PC-3 (cell line): ENCODE measurements at places on chromosomes 2 and 18.

DNA sequence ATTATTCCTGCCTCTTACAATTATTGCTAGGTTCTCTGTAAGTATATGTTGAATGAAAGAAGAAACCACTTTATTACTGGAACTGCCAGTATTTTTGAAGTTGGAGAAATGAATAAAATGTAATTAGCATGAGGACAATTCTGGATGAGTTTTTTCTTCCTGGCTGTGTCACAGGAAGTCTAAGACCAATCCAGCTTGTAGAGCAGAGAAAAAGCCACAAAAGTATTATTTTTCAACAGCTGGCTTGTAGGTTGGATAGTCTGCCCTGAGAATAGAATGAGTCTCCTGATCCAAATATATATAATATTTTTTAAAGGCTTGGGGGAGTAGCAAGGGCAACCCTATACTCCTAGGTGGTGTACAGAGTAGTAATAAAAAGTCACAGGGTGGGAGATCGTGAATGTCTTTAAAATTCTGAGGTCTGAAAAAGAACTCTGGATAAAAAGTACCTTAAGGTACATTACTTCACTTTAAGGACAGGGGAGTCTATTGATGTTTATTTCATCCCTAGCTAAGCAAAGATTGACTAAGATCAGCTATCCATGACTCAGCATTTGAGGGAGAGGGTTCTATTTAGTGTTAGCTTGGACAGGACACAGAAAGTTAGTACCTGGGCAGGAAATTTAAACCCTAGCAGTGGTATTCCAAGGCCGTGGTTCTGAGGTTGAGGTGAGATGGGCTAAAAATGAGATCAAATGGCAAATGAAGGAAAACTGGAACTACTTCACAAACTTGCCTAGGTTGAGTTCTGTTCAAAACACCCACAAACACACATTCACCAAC is 31.7 kb downstream of the SLC40A1 start:
- peak; percentile 70 for DNase-seq

DNA sequence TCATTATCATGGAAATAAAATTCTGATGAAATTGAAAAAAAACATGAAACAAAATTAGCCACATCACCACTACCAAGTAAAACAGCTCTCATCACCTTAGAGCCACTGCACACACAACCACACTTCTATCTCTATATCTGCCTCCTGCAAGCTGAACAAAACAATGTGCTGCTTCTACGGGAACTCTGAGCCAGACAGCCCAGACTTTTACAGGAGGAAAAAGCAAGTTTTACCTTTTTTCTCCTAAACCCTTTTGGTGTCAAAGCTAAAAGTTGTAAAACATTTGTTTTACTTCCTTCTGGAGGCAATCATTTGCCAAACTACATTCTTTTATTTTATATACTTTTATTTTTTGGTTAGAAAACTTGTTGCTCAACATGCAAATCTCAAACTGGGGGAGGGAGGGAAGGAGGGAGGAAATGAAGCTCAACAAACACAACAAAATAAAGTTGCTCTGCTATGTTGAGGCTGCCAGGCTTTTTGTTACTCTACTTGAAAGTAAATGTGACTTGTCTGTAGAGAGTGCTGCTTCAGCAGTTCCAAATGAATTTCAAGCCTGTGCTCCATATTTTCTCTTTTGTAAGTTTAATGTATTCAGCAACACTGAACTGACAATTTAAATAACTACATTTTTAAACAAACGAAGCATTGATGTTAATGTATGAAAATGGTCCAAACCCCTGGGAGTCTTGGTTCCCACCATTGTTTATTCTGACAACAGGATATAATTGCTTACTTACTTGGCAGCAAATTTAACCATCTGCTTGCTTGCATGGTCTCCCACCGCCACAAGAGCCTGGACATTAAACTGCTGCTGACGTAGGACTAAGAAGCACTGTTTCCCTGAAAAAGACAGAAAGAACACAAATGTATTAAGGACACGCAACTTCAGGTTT is 24.5 kb downstream of the DARS1 start:
- no peak for DNase-seq

DNA sequence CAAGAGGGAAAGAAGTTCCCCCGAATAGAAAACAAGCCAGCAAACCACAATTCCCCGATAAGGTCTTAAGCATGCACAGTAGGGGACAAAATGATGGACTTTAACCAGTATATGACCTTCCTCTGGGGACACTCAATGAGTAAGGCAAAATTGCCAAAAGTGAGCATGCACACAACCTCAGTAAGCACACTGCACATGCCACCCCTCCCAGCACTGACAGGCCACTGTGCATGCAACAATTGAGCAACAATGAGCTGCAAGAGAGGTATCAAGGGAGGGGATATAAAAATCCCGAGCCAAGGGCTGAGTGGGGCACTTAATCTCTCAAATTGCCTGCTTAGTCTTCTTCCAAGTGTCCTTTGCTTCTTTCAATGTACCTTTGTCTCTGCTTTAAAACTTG is 935.8 kb upstream of the SLC39A10 start:
- no peak for DNase-seq

DNA sequence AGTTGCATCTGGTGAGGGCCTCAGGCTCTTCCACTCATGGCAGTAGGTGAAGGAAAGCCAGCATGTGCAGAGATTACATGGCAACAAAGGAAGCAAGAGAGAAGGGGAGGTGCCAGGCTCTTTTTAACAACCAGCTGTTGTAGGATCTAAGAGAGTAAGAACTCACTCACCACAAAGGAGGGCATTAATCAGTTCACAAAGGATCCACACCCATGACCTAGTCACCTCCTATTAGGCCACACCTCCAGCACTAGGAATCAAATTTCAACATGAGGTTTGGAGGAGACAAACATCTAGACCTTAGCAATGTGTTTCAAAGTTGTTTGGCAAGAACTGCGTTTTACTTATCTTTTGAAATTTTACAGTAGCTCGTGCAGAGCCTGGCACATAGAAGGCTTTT is 20.5 kb upstream of the REG3A start:
- no peak for DNase-seq

GRCh38 chr2:17573085-17573803 is 32.7 kb downstream of the VSNL1 start:
- DNase-seq = no peak

- peak; percentile 83 for DNase-seq
Measured at GRCh38 chr2:225270861-225271260, 128.6 kb upstream of the NYAP2 start.

- DNase-seq = peak; percentile 41
Measured at GRCh38 chr18:34697233-34697632, 12.9 kb upstream of the DTNA start.

DNA sequence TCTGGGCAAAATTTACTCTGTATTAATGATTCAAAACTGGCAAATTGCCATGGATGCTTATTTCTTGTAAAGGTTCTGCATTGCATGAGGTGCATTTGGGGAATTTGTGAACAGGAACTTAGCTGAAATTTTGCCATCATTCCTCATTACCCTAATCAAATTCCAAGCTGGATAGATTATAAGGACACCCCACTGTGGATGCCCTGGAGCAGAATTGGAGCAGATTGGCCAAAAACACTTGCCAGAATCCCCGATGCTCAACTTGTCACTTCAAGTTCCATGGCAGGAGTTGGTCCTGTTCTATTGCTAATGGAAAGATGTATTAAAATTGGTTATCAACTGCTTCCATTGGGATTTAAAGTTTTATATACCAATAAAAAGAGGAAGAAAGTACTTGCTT is 237.9 kb downstream of the CCDC102B start:
- no peak for DNase-seq

GRCh38 chr2:120317180-120317533 is 28.8 kb upstream of the INHBB start:
- no peak for DNase-seq

GRCh38 chr2:229610872-229611271 is 103.5 kb downstream of the DNER start:
- DNase-seq = peak; percentile 25

GRCh38 chr2:57190007-57190406 is 856.6 kb upstream of the VRK2 start:
- no peak for DNase-seq

- DNase-seq = peak; percentile 21
Measured at GRCh38 chr2:120257522-120257921, 4.9 kb downstream of the RALB start.

GRCh38 chr18:76518123-76518859 is 23.2 kb upstream of the ZNF516 start:
- DNase-seq = no peak

GRCh38 chr18:26091047-26091630 is 726 bp upstream of the SS18 start:
- DNase-seq = no peak

DNA sequence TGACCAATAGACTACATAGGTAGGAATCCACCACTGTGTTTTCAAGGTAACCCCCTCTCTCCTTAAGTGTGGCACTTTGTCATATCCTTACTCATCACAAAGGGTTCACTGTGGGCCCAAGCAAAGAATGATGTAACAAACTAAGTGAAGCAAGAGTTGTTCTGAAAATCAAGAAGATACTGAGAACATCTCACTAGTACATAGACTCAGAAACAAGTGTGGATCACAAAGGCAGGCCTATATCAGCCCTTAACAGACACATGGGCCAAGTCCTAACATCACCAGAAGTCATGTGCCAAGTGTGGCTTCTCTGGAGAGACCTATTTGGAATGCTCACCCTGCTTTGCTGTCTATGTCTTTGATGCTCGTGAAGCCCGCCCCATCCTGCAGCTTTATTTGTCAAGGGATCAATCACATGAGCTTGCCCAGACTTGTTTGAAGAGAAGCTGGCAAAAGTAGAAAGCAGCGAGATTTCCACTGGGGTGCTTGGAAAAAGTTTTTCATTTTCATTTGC is 131.2 kb upstream of the TTC39C start:
- no peak for DNase-seq

DNA sequence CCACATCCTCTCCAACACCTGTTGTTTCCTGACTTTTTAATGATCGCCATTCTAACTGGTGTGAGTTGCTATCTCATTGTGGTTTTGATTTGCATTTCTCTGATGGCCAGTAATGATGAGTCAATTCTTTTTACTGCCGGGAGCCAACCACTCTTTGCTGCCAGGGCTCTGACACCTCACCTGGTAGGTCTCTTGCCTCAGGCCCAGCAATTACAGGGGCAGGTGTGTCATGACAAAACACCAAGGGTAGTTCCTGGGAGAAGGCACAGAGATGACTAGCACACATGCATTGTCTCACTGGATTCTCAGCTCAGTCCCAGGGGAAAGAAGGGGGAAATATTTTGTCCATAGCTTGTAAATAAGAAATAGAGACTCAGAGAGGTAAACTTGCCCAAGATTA is 122.3 kb downstream of the CHST9 start:
- DNase-seq = peak; percentile 29

GRCh38 chr2:207256476-207257207 is 90.9 kb upstream of the KLF7 start:
- DNase-seq = no peak

DNA sequence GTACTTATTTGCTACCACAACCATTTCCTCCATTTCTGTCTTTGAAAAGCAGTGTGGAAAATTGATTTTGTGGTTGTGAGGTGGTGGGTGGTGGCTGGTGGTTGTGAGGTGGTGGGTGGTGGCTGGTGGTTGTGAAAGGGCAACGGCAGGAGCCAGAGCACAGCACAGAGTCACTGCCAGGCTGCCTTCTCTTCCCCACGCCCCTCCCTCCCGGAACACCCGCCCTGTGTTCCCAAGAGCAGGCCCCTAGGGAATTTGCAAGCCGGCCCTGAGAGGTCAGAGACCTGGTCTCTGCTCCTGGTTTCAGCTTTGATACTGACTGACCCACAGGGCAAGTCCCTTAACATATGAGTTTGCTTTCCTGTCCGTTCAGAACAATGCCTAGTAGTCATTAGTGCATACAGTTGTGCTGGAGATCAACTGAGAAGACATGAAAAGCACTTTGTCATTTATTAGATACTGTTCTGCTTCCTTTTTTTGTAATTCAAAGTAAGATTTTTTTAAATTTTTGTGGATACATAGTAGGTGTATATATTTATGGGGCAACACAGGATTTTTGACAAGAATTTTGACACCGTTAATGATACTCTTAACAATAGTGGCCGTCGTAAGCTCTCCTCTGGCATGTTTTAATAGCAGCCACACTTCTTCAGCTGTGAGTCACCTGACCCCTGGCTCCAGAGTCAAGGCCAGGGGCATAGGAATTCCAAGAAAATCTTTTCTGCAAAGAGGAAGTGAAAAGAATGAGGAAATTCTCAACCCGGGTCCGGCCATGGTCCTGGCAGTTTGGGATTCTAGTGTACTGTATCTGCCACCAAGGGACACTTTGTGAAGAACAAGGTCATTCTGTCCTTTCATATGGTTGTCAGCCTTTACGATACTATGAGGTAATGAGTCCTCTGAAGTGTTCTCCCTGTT is 53.2 kb downstream of the ITGA6 start:
- DNase-seq = no peak

DNA sequence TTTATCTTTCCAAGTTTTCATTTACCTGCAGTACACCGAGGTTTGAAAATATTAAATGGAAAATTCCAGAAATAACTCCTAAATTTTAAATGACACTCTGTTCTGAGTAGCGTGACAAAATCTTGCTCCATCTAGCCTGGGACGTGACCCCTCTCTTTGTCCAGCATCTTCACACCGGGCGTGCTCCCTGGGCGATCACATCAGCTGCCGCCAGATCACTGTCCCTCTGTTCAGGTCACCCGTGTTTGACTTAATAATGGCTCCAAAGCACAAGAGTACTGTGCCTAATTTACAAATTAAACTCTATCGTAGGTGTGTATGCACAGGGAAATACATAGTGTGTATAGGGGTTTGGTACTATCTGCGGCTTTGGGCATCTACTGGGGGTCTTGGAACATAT is 6.1 kb upstream of the TMEM185B start:
- no peak for DNase-seq

DNA sequence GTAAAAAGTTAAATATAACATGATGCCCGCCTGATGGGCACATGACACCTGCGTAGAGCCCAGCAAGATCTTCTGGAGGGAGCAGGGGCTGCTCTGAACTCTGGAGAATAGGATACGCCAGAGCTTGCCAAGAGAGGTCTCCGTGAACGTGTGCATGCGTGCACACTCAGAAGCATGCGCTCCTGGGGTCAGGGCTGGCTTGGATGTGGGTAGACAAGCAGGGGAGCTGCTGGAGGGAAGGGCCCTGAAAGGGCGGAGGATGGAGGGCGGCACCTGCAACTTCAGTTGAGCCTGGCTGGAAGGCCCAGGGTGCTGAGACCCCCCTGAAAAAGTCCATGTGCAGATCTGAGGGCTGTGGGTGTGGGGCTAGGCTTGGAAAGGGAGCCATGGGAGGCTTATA is 828.4 kb upstream of the SALL3 start:
- no peak for DNase-seq

DNA sequence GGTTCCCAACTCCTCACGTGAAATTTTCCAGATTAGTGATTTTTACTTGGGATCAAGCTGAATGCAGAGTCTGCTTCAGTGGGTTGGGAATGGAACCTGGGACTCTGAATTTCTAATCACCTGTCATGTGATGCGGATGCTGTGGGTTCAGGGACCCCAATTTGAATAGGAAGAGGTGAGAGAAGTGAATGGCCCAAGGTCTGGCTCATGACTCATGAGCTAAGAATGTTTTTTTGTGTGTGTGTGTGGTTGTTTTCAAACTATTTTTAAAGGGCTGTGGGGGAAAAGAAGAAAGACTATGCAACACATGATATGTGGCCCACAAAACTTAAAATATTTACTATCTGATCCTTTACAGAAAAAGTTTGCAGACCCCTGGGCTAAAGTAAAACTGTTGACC is 108.5 kb upstream of the CYRIA start:
- DNase-seq = no peak
